ENCODE measurements at places on chromosomes 12 and 14. TPM values are rescaled to one million over a fixed set of nuclear protein-coding genes. Genes with fewer than 3 reads are reported as not detected.
A peak's percentile ranks its signal among the peaks of the same experiment; 100 is the strongest.

Gene EFCAB11
- total RNA-seq = 7.4 TPM

Gene SIRT4
- 0.76 TPM for total RNA-seq

Gene NELL2
- total RNA-seq = 2.4 TPM

Gene NOVA1
- 40.5 TPM for total RNA-seq

DNA sequence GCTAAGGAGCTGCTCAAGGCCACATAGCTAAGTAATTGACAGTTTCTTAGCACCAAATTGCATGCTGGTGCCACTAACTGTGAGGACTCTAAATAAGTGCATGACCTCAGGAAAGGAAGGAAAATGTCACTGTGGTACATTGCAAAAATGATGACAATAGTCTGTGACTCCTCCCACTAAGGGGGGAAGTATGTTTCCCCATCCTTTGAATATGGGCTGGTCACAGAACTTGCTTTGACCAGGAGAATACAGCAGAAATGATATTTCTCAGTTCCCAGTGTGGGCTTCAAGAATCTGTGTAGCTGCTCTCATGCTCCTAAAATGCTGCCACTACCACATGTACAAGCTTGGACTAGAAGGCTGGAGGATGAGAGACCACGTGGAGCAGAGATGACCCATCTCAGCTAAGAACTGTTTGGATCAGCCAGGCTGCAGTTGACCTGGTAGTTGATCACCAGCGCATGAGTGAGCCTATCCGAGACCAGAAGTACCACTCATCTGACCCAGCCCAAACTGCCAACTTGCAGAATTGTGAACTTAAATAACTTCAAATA is 42.2 kb upstream of the NOS1 start:
- DNase-seq = no peak

DNA sequence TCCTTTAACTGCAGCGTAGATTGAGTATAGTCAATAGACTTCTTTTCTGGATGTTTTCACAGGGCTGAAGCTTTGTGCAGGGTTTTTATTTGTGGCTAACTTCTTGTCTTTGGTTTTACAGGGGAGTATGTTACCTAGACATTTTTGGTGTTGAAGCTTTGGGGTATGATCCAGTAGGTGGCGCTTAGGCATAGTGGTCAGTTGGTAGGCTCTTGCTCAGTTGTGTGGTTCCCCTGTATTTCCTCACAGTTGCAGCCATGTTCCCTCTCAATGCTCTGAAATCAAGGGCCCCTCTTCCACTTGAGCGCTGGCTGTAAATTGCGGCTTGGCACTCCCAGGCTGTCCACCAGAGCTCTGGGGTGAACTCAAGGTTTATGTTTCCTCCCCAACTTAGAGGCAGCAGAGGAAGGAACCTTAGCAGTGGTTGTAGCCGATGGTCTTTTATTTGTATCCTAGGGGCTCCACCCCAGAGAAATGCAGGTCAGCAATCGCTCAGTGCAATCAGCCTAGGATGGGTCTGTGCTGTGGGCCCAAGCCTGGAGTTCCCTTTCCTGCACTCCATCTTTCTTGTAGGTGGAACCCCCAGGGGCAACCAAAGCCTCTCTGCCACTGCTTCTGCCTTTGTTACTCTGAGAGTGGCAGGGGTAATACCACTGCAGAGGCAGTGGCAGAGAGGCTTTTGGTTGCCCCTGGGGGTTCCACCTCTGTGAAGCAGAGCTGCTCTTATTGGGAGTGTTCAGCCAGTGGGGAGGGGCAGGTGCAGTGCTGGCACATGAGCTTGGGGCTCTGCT is 55.1 kb downstream of the CMAS start:
- no peak for DNase-seq

DNA sequence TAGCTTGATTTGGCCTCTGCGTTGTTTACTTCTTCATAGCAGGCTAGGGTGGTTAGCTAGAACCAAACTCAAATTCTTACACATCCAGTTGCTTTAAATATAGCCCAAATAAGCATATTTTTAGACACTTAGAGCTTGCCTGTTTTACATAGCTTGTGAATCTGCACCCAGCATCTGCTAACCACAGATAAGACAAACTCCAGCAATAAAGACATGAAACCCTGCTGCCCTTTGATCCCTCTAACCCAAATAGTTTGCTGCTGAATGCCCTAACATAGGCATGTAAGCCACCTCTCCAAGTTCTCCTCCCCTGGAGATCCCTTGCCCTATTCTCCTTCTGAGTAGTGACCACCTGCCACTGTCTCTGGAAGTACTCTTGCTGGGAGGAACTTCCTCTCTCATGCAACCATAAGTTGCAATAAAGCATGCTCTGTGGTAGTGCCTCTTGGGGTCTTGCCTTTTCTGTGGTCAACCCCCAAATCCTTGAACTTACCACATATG is 185.6 kb downstream of the TMEM117 start:
- DNase-seq = no peak

DNA sequence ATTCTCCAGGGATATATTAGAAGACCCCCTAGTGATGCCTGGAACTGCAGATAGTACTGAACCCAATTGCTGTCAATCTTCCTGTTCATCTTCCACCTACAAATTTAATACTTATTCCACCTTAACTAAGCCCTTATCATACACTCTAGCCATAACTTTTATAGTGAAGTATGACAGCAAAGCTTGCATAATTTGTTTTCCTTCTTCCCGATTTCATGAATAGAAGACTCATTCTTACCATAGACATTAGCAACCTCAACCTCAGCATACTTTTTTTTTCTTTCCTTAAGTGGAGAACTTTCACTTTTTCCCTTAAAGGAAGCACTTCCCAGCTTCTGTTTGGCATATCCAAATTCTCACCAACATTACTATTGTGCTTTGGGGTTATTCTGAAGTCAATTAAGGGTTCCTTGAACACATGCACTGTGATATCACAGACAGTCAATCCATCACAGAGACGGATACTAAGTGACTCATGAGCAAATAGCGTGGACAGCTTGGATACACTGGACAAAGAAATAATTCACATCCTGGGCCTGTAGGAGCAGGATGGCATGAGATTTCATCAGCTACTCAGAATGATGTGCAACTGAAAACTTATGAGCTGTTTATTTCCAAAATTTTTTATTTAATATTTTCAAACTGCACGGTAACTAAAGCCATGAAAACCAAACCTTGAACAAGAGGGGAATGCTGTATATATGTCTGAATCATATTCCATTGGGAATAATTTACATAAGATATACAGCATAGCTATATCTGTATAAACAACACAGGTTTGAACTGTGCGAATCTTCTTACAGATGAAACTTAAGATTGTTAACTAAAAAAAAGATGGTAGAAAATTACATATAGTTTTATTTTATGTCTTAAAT is 63.9 kb downstream of the SYT1 start:
- no peak for DNase-seq

GRCh38 chr12:114697243-114697716 is 13.3 kb upstream of the TBX3 start:
- no peak for DNase-seq

DNA sequence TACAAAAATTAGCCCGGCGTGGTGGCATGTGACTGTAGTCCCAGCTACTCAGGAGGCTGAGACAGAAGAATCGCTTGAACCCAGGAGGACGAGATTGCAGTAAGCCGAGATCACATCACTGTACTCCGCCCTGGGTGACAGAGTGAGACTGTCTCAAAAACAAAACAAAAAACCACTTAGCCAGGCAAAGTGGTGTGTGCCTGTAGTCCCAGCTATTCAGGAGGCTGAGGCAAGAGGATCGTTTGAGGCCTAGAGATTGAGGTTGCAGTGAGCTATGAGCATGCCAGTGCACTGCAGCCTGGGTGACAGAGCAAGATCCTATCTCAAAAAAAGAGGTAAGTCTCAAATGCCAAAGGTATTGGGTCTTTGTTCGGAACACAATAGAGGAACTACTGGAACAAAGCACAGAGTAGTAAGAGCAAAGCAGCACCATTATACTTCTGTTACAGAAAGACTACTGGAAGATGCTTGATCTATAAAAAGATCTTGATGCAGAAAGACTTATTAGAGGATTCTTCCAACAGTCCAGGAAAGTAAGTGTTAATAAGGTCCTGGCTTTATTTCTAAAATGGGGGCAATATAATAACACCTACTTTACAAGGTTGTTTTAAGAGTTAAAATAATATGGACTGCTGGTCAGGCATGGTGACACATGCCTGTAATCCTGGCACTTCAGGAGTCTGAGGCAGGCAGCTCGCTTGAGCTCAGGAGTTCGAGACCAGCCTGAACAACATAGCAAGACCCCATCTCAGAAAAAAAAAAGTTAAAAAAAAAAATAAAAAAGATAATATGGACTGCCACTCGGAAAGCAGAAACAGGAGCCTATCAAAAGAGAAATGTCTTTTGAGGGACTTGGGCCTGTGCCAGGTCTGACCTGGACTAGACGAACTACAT is 29.9 kb downstream of the BTBD7 start:
- no peak for DNase-seq

DNA sequence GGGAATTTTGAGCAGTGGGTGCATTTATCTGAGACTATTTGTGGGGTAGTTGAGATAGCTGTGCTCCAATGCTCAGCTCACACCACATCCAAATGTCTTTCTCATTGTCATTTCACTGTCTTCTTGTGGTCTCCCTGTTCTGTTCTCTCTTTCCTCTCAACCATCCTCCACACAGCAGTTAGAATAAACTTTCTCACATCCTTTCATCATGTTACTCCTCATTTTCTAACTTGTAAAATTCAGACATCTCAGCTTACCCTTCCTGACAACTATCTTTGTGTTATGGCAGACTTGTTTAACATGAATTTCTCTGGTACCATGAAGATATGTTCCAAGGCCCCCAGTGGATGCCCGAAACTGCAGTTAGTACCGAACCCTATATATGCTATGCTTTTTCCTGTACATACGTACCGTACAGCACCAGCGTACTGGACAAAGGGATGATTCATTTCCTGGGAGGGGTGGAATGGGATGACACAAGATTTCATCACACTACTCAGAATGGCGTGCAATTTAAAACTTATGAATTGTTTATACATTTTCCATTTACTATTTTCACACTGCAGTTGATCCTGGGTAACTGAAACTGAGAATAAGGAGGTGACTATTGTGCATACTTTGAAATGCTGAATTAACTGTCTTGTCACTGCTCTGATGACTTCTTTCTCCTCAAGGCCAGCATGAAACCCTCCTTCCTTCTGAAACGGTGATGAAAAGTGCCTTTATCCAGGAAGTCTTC is 177.1 kb upstream of the SLC38A2 start:
- no peak for DNase-seq

DNA sequence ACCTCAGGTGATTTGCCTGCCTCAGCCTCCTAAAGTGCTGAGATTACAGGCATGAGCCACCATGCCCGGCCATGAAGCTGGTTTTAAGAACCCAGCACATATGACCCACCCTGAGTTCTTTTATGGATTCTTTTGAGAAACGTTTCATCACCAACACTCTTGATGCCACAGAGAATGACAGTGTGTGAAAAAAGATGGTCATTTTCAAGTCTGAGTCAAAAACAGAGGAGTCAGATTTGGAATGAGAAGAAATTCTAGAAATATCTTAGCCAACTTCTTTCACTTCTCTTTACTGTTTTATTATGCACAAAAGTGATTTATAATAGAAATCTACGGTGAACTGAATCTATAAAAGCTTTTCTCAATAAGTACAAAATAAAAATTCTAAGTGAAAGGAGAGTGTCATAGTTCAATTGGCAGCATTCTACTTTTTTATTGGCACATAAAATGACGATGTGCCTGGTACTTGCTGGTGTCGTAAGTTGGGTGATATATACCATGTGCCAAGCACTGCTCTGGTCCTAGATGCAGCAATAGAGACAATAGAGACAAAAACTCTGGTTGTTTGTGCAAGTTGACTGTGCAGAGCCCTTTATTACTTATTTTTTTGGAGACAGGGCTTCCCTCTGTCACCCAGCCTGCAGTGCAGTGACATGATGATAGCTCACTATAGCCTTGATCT is 33.9 kb downstream of the CCDC177 start:
- no peak for DNase-seq

GRCh38 chr12:6914246-6914946 is at the start of gene ENO2:
TSS of gene ENO2 (plus strand) at chr12:6914580. CDS start at chr12:6915833, 1,253 bp downstream.
- DNase-seq = peak; percentile 89
